Skin of body (tissue), 3 donors: ENCODE measurements at places on chromosomes 7 and 10. TPM values are rescaled to one million over a fixed set of nuclear protein-coding genes. Genes with fewer than 3 reads are reported as not detected.

Gene WNT16
- 33.5 TPM for total RNA-seq

Gene LRGUK
- 1.4 TPM for total RNA-seq

Gene GIMAP6
- 8.0 TPM for total RNA-seq

Gene PAX4
- not detected for total RNA-seq

Gene LIPM
- 17.1 TPM for total RNA-seq

Gene CRPPA
- total RNA-seq: 4.1 TPM

Gene AKR1C3
- total RNA-seq: 2.6 TPM

Gene DGKI
- 1.5 TPM for total RNA-seq

Gene LFNG
- total RNA-seq: 27.0 TPM

Gene SPDYE9
- total RNA-seq: 0.10 TPM

Gene GSTO2
- 6.3 TPM for total RNA-seq

Gene SUN3
- total RNA-seq: not detected

Gene FANK1
- total RNA-seq: 3.1 TPM

Gene PGAM2
- 45.8 TPM for total RNA-seq

Gene ANKRD2
- total RNA-seq: 6.4 TPM

Gene TMEM213
- total RNA-seq: not detected

Gene CUBN
- total RNA-seq: 18.1 TPM

Gene LGI1
- 2.6 TPM for total RNA-seq

Gene ZMIZ1
- total RNA-seq: 26.4 TPM

Gene TRIP6
- total RNA-seq: 36.5 TPM

Gene RADIL
- total RNA-seq: 2.2 TPM

Gene CABCOCO1
- total RNA-seq: 2.0 TPM

Gene ANKRD61
- total RNA-seq: not detected

Gene TRPV5
- total RNA-seq: 0.10 TPM

Gene SEC31B
- total RNA-seq: 5.8 TPM

Gene HABP2
- not detected for total RNA-seq

Gene COBL
- 11.9 TPM for total RNA-seq

Gene AGMO
- total RNA-seq: 1.4 TPM

Gene MMP21
- total RNA-seq: 0.20 TPM

Gene MBL2
- total RNA-seq: not detected

Gene NCF1
- total RNA-seq: 2.7 TPM

Gene NKX2-3
- total RNA-seq: not detected

Gene RPEL1
- not detected for total RNA-seq

Gene KIAA1549
- 3.0 TPM for total RNA-seq

Gene ANKRD7
- total RNA-seq: 0.49 TPM

Gene H2BK1
- not detected for total RNA-seq

Gene GSAP
- total RNA-seq: 7.4 TPM

Gene LHPP
- 7.7 TPM for total RNA-seq

Gene SFRP4
- total RNA-seq: 5.0 TPM

Gene VSIR
- 15.8 TPM for total RNA-seq

Gene CYP2W1
- 17.4 TPM for total RNA-seq

Gene LMTK2
- 12.9 TPM for total RNA-seq

Gene CHRM2
- 0.20 TPM for total RNA-seq

Gene PIK3AP1
- 6.2 TPM for total RNA-seq

Gene TLX1
- not detected for total RNA-seq

Gene FKBP14
- total RNA-seq: 30.4 TPM

Gene GFRA1
- total RNA-seq: 49.8 TPM

Gene CARD11
- total RNA-seq: 0.59 TPM

Gene CACNB2
- 2.6 TPM for total RNA-seq

Gene NEUROG3
- not detected for total RNA-seq

Gene VSTM4
- 40.5 TPM for total RNA-seq

Gene CYP3A7
- total RNA-seq: 0.39 TPM

Gene CALCR
- 0.49 TPM for total RNA-seq

Gene SRRM3
- total RNA-seq: 0.99 TPM

Gene EPO
- not detected for total RNA-seq

Gene CNPY1
- total RNA-seq: 0.10 TPM

Gene GPR141
- total RNA-seq: 5.7 TPM

Gene IGFBP3
- 211 TPM for total RNA-seq

Gene NUTM2B
- 0.30 TPM for total RNA-seq
